ENCODE measurements at places on chromosomes 7 and 10.
A peak's percentile ranks its signal among the peaks of the same experiment; 100 is the strongest.

DNA sequence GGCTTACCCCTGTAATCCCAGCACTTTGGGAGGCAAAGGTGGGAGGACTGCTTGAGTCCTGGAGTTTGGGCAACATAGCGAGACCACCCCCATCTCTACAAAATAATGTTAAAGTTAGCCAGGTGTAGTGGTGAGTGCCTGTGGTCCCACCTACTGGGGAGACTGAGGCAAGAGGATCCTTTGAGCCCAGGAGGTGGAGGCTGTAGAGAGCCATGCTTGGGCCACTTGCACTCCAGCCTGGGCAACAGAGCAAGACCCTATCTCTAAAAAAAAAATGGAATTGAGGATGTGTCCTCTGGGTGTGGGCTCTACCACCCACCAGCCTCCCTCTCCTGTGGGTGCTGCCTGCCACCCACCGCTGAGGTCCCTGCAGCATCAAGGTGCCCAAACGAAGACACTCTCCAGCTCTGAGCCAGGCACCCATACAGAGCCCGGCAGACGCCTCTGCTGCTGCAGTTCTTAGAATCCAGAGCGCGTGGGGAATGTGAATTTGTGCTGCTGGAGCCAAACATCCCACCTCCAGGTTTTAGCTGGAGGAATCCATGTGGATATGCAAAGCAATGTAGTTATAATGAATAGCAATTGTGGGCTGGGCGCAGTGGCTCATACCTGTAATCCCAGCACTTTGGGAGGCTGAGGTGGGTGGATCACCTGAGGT is 176.0 kb upstream of the TNRC18 start:
- no peak for DNase-seq

GRCh38 chr7:28211006-28211405 is 30.4 kb upstream of the JAZF1 start:
- DNase-seq = no peak

- DNase-seq = no peak
Observed at GRCh38 chr10:98778277-98778759, 331.6 kb upstream of the HPS1 start.

GRCh38 chr7:78412216-78412858 is 613.8 kb downstream of the PHTF2 start:
- no peak for DNase-seq

GRCh38 chr7:117639966-117640365 is 160.1 kb downstream of the CFTR start:
- no peak for DNase-seq

DNA sequence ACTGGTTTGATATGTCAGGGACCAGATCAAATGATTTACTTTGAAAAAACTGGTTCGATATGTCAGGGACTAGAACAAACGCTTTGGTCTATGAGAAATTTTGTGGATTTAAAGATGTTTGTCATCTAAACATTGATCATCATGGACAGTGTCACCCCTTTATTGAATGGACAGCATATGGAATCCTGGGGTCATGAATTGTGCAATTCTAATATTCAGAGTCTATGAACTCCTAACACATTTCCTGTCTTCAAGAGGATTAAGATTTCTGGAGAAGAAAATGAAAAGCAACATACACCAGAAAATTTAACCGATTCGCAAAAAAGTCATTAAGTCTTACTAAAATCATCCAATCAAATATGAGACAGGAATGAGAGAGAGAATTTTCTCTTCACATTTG is 106.4 kb upstream of the FAM133B start:
- DNase-seq = no peak

- no peak for DNase-seq
Observed at GRCh38 chr7:27046854-27047549, 48.8 kb downstream of the HOXA1 start.

GRCh38 chr7:67209256-67209655 is 212.6 kb downstream of the TYW1 start:
- DNase-seq = no peak

DNA sequence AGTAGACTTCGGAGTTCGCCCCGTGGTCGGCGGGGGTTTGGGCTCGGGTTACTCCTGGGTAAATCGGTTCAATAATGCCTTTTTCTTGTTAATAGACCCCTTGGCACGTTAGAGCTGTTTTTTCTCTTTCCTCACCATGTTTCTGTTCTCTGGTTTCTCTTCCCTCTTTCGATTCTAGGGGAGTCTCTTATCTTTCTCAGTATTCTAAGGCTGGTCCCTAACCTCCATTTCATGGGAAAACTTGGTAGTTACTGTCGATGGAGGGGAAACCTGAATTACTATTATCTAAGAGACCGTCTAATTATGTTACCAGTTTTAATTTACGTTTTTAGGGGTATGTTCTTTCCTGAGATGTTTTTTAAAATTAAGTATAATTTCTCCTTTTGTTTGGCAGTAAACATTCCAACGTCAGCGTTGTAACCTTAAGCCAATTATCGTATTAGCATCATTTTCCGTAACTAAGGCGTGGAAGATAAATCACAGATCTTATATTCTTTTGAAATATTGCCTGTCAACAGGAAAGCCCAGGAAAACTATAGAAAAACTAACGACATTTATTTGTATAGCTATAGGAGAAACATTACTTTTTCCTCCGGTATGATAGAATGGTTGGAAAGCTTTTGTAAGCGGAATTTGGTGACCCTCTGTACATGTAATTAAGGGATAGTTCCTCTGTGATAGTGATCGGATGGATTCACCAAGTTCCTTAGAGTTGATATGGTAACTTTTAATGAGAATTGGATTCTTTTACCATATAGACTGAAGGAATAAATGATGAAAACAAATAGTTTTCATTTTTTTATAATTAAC is 847 bp downstream of the BTAF1 start:
- no peak for DNase-seq

- DNase-seq = peak; percentile 14
Observed at GRCh38 chr7:120941064-120941463, 9.5 kb upstream of the ING3 start.

DNA sequence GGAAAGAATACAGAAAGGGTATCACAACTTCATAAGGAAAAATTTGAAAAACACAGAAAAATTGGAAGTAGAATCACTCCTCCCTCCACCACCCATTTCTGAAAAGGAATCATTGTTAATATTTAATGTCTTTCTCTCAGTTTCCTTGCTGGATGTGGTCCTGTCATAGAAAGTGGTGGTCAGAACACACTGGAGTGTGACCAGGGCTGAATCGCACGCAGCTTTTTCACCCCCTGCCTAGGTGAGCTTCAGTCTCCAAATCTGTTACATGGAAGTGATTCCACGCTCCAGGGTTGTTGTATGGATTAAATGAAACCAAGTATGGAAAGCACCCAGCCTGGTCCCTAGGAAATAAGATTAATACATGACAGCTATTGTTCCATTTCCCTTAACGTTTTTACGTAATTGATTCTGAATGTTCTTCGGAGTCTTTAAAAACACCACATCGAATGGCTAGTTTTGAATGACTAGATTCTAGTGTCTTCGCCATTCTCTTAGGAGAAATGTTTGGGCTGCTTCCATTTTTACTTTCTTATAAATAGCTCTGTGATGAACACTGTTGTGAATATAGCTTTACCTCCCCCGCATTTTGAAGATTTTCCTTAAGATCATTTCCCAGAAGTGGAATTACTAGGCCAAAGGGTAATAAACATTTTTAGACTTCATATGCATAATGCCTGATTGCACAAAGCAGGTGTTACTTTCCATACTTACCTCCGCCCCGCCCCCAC is 10.9 kb upstream of the DUSP5 start:
- DNase-seq = no peak

DNA sequence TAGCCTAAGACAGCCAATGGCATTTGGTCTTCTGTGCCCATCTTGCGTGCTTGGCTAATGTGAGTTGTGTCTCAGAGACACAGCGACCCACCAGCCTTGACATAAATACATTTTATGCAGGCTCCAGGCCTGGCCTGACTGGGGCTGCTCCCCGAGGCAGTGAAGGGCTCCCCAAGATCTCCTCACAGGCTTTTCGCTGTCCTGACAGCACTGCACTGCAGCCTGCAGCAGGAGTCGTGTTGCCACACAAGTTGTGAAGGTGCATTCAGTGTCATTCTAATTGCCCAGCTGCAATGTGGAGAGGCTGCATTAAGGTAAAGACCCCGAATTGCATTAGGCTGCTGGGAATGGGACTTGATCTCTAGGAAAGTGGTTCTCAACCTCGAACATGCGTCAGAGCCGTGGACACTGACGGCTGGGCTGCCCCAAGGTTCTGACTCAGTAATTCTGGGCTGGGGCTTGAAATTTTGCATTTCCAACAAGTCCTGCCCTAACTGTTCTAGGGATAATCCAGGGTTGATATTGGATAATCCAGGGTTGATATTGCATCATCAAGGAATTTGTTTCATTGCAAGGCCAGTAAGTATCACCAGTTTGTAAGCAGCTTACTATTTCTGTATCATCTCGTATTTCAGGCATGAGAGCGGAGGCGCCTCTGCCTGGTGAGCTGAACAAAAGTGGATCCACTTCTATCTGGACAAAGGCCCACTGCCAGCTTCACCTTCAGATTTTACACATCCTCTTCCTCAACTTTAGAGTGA is 108.7 kb upstream of the INSIG1 start:
- no peak for DNase-seq

DNA sequence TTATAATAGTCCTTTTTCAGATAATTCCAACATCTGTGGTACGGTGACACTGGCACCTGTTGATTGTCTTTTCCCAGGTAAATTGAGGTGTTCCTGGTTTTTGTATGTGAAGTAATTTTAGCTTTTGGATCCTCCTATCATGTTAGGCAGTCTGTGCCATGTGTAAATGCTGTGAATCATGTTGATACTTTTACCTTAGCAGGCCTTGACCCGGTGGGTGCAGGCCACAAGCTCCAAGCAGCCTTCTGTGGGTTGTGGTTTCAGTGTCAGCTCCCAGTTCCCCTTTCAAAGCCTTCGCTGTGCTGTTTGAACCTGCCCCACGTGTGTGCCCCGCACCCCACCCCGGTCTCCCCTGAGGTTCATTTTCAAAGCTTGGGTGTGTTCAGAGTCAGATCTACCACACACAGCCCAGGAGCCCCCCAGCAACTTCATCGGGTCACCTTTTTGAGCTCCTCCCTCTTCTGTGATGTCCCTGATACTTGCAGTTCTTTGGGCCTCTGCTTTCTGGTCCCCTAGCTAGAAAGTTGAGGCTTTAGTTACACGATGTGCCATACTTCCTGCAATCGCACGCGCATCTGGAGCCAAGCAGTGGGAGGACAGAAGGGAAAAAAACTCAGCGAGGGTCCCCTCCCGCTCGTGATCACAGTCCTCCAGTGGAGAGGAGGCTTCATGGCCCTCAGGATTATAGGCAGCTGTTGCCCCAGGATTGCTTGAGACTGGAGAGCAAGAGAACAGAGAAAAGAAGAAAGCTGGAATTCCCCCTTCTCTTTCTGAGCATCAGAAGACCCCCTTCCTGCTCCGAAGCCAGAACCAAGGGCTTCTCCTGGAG is 8.7 kb upstream of the BHLHA15 start:
- peak; percentile 82 for DNase-seq

DNA sequence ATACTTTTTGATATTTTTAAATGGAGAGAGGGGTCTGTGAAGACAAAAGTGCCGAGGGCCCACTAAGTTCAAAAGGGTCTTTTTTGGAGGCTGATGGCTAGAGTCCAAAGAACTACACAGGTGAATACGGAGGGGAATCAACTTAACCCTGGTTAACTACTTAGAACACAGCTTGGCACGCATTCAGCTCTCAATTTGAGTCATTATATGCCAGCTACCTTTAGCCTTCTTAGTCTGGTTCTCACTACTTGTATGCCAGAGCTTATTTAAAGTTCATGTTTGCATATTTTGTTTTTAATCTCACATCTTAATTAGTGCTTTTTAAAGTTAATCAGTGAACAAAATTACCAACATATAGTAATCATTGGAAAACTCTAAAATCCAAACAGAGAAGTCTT is 80.8 kb downstream of the VWDE start:
- no peak for DNase-seq

GRCh38 chr7:87899255-87899654 is 23.0 kb downstream of the DBF4 start:
- DNase-seq = no peak

GRCh38 chr7:57403601-57404342 is 46.2 kb upstream of the ZNF716 start:
- DNase-seq = no peak

GRCh38 chr10:29734962-29735627 is 100.3 kb upstream of the SVIL start:
- DNase-seq = peak; percentile 60

DNA sequence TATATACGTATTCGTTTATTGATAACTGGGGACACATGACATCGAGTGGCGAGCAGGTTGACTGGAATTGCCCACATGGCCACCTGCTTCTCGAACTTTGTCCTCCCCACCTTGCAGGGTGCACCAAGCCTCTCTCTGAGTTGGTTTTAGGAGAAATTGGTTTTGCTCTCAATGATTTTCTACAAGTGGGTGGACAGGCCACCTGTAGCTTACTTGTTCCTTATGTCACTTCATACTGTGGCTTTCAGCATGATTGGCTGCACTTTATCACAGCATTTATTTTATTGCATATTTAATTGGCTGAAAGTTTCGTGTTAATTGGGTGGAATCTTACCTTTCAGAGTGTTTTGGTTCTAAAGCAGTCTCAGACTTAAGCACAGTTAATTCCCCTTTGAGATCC is 215.6 kb upstream of the SHH start:
- DNase-seq = no peak

- no peak for DNase-seq
Observed at GRCh38 chr7:149022756-149023360, 5.4 kb downstream of the PDIA4 start.

DNA sequence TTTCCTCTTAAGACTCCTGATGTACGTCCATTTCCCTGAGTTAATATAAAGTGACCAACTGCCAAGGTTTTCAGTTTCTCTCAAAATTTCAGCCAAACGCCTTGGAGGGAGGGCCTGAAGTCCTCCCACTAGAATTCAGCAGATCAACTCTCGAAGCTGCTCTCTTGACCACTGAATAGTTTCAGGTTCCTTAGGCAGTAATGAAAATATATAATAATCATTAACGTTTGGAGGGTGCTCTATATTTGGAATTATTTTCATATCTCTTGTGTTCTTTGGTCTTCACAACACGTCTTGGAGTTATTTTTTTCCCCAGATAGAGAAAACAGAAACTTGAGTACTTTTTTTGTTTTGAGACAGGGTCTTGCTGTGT is 123.6 kb upstream of the SFMBT2 start:
- DNase-seq = no peak

GRCh38 chr10:110260746-110261477 is 43.8 kb downstream of the SMNDC1 start:
- no peak for DNase-seq

DNA sequence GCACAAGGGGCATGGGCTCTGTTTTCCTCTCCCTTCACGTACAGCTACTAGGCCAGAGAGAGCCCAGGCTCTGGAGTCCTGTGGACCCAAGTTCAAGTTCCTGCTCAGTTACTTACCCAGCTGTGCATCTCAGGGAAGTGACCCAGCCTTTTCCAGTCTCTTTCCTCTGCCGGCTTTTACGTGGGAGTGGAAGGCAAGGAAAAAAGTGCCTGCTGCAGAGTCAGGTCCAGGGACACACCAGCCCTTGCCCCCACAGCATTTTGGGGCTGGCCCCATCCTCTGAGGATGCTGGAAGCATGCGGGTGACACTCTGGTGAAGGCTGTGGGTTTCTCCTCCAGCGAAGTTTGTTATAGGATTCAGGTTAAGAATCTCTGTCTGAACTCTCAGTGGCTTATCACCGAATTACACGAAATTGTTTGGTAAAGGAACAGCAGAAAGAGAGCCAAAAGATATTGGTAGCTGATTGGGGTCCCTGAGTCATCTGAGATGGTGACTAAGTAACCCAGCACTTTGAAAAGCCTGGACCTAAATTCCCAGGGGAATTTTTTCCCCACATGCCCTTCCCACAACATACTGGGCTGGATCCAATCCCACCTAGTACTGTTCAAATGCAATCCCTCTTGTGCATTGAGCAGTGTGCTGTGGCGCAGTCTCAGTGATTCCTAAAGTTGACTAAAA is 424.3 kb downstream of the RPS24 start:
- DNase-seq = no peak
